Activated CD8-positive, alpha-beta T cell treated with anti-CD3 and anti-CD28 coated beads, Interleukin-2, amount 10 ng/mL, durations not matched to agents 7 days and 5 days (primary cell): ENCODE measurements at places on chromosomes 3 and 15.

- DNase-seq, result no peak
Observed at GRCh38 chr3:66406163-66406562, 94.7 kb downstream of the LRIG1 start.

DNA sequence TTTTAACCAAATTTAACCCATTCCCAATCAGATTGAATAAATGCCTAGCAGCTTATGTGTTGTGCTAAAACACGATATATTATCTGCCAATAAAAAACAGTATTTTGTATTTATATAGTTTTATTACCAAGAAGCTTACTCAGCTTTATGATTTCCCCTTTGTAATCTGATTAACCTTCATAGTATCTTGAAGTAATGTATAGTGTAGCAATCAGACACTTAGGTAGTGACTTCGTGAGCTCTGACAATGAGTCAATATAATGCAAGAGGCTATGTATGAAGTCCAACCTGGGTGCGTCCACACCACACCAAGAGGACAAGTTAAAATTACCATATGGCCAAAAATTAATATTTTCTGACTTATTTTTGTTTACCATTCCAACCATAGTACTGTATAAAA, 2.1 kb upstream of the CNBP start:
- DNase-seq, result no peak

GRCh38 chr3:133939463-133939835, 43.8 kb upstream of the RAB6B start:
- no peak for DNase-seq

GRCh38 chr15:42060477-42060763, 33.9 kb downstream of the PLA2G4D start:
- no peak for DNase-seq
